ENCODE measurements at places on chromosomes 16 and 17.

GRCh38 chr16:88705076-88705684 is 1.0 kb downstream of the RNF166 start:
- no peak for DNase-seq

DNA sequence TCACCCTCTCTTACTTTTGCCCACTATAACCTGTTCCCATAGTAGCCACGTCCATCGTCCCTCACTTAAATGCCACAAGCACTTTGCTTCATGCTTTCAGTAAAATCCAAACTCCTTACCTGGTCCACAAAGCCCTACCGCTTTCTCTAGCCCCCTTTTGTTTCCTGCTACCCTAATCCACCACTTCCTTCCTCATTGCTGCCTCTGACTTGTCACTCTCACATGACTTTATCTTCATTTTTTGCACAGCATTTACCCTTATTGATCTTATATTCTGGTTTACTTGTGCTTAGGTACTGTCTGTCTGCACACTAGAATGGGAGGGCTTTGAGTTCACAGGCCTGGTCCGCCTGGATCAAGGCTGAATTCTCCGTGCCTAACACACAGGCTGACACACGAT is 340.0 kb downstream of the XYLT1 start:
- DNase-seq = no peak

GRCh38 chr17:8964801-8965393 is 610 bp downstream of the PIK3R5 start:
- DNase-seq = no peak

GRCh38 chr17:9512323-9513168 is 63.1 kb downstream of the STX8 start:
- DNase-seq = no peak

GRCh38 chr16:50323335-50324011 is 45.3 kb downstream of the BRD7 start:
- DNase-seq = no peak
